ENCODE measurements at places on chromosomes 2 and 18.

- no peak for DNase-seq
Observed at GRCh38 chr2:38460313-38460712, 83.2 kb upstream of the ATL2 start.

- DNase-seq = peak; percentile 21
Observed at GRCh38 chr2:229342376-229342775, 71.3 kb upstream of the PID1 start.

GRCh38 chr2:241344925-241345651 lies 11.0 kb upstream of the FARP2 start:
- no peak for DNase-seq

GRCh38 chr2:55530539-55531081 lies 11.1 kb downstream of the CFAP36 start:
- no peak for DNase-seq

GRCh38 chr18:69400253-69400975 lies at the start of gene DOK6:
Gene DOK6, plus strand, starts transcription at chr18:69400888.
- DNase-seq = no peak

GRCh38 chr2:180662521-180662920 lies 317.9 kb upstream of the UBE2E3 start:
- no peak for DNase-seq

GRCh38 chr2:101160454-101160853 lies 9.3 kb upstream of the TBC1D8 start:
- DNase-seq = no peak

- DNase-seq = no peak
Observed at GRCh38 chr2:24899361-24899910, 20.6 kb downstream of the ADCY3 start.

- peak; percentile 80 for DNase-seq
Observed at GRCh38 chr18:49015886-49016647, 65.3 kb upstream of the SMAD7 start.

GRCh38 chr2:36376319-36376765 lies 20.8 kb downstream of the CRIM1 start:
- DNase-seq = no peak

DNA sequence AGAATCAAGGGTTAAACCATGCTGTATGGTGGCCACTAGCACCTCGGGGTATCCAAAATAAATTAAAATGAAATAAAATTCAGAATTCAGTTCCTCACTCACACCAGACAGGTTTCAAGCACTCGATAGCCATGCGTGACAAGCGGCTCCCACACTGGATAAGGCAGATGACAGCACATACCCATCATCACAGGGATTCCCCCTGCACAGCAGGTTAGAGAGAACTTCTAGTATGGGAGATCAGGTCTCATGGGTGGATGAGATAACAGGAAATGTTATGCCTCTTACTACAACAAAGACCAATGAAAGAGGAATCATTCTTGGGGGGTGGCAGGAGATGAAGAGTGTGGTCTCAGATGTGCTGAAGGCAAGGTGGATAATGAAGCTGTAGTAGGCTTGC lies 121.9 kb upstream of the ACAA2 start:
- peak; percentile 4 for DNase-seq

DNA sequence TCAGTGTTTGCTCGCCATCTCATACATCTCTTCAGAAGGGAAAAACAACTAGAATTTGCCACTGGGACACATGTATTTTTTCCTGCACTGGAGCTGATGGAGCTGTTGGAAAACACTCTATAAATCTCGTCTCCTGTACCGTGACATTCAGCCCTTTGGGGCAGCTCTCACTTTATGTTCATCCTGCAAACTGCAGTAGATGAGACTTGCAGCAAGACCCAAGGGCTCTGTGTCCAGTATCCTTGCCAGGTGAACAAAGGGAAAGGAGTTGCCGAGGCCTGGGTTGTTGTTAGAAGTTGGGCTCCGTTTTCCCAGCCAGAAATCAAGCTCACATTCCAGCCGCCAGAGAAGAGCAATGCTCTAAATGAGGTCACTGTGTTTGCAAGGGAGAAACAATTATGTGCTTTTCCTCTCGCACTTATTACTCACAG lies 285.1 kb downstream of the SLC4A3 start:
- DNase-seq = no peak

- DNase-seq = no peak
Observed at GRCh38 chr2:119414894-119415293, 16.8 kb upstream of the TMEM37 start.

DNA sequence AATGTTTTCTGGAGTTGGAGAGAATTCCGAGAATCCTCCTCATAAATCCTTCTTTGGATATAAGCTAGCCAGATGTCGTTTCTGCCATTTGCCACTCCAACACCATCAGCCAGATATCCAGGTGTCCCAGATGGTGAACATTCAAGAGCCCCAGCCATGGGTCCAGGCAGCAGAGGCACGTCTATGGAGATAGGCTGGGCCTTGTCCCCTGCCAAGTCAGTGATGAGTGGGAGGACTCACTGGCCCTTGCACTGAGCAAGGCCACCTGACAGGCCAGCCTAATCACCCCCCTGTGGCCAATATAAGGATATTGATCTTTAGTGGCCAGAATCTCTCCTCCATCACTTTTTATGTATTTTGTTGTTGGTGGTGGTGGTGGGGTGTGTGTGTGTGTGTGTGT lies 28.0 kb downstream of the ARID5A start:
- no peak for DNase-seq

DNA sequence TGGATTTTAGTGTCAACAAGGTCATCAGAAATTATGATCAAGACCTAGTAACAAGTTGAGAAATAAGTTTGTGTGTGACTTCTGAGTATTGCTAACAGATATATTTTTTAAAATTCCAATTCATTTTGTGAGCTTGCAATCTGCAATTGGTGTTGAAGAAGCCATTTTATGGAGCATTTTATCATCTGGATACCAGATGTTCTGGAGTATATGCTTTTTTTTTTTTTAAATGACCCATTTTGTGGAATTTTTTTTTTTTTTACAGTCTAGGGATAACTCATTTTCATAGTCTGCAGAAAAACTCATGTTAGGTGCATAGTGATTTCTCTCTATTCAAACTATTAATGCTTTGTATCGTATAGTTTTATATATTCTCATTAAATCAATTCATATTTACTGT lies 12.6 kb downstream of the QPCT start:
- no peak for DNase-seq

- no peak for DNase-seq
Observed at GRCh38 chr2:186103276-186103675, 364.7 kb downstream of the FSIP2 start.

- no peak for DNase-seq
Observed at GRCh38 chr2:120635146-120635545, 100.5 kb upstream of the GLI2 start.

GRCh38 chr18:23934252-23934651 lies 80.3 kb upstream of the TTC39C start:
- no peak for DNase-seq

DNA sequence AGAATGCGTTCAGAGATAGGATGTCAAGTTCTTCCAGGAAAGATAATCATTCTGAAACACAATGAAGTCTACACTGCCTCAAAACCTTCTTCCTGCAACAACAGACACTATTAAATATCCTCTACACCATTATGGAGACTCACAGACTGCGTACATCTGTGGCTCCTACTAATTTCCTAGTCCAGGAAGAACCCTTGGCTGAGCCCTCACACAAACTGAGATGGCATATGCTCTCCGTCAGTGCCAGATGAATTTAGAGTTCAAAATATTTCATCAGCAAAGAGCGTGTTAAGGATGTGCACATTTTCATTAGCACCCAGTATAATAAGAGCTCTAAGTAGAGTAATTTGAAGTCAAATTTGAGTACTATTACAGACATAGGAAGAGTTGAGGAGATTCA lies 117.2 kb downstream of the TCF4 start:
- DNase-seq = no peak

DNA sequence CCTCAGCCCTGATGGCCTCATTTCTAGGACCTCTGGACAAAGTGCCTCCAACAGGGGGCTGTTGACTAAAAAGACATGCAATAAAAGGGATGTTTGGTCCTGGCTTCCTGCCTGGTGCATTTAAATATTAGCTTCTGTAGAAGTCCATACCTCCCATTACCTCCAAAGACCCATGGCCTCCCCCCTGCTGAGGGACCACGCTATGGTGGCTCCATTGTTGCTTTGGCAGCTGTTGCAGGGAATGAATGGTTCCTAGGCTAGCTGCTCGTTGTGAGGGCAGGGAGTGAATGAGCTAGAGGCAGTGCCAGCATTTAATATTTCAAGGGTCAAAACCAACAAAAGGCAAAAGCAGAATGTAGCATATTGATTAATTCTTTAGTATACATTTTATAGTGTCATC lies 285.9 kb downstream of the SLC8A1 start:
- no peak for DNase-seq

GRCh38 chr2:168577885-168578284 lies 121.8 kb downstream of the CERS6 start:
- DNase-seq = no peak

DNA sequence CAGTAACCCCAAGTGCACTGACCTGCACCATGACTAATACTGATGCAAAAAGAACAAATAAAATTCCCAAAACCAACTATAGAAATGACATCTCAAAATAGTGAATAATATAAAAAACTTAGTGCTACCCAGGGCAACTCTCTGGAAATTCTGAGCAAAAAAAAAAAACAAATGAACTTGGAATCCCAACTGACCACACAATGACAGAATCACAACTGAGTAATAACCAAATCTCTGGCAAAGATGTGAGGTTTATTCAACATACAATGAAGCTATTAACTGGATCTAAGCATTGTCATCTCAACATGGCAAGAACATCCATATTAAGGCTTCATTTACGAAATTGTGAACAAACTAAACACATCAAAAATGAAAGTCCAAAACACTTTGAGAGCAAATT lies 22.7 kb downstream of the EXOC6B start:
- no peak for DNase-seq

- peak; percentile 56 for DNase-seq
Observed at GRCh38 chr2:151297882-151298281, 8.4 kb upstream of the NMI start.

DNA sequence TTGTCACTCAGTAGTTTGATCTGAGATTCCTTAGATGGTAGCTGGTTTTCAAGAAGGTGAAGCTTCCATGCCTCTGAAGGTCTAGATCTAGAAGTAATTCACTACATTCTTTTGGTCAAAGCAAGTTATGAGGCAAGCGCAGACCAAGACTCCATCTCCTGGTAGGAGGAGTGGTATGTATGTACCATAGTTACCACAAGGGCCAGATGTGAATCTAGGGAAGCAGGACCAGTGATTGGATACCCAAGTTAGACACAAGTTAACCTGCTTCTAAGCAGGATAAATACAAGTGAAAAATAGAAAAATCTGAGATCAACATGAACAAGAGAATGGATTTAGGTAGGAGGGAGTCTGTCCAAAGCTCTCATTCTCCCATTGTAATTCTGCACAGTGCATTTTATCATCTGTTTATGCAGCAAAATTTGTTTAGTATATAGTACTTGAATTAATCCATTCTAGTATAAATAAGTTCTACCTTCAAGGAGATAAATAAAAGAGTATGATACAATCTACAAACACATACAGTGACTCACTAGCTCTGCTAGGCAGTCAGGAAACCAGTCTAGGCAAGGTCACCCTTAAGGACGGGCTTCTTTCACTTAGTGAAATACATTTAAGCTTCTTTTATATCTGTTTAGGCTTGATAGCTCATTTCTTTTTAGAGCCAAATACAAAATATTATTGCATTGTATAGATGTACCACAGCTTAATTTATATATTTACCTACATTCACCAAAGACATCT lies 14.2 kb upstream of the DOCK10 start:
- DNase-seq = no peak

DNA sequence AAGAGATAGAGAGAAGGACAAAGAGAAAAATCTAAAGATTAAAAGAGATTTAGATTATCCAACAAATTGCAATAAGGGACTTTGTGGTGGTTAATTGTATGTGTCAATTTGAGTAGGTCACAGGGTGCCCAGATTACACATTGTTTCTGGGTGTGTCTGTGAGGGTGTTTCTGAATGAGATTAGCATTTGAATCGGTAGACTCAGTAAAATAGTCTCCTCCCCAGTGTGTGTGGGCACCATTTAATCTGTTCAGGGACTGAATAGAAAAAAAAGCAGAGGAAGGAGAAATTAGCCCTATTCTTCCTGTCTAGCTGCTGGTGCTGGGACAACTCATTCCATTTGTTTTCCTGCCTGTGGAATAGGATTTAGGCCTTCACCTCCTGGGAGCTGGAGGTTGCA lies 339.8 kb upstream of the EPHA4 start:
- no peak for DNase-seq

DNA sequence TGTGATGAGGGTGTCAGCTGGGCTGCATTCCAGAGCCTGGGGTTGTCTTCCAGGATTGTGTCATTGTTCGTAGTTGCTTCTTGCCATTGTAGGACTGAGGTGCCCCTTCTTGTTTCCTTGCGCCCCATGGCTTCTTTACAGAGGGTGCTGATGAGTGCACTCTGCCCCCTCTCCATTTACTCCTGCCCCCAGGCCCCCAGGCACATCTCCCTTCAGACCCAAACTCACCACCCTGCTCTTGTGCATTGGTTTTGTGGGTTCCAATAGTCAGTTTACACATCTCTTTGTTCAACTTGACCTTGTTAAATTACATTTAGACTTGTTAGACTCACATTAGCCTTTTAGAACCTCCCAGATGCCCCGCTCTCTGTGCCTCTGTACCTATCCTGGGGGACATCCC lies 33.1 kb downstream of the HJURP start:
- DNase-seq = no peak

GRCh38 chr2:10087360-10087759 lies 7.1 kb upstream of the CYS1 start:
- DNase-seq = no peak

- DNase-seq = no peak
Observed at GRCh38 chr2:168062936-168063335, 184.5 kb downstream of the STK39 start.

DNA sequence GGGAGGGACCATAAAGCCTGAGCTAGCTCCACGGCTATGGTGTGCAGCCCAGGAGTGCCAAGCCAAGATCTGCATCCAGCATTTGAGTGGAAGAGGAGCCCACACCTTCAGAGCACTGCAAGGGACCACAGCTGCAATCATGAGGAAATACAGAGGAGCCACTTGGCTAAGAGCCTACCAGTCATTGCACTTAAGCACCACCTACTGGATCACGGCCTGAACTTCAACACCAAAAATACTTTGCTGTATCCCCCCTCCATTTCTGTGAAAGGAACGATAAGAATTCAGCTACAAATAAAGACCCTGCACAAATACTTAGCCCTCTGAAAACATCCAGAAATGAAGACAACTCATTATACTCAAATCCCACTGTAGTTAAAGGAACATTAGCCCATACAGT lies 545.3 kb downstream of the TSN start:
- no peak for DNase-seq

- no peak for DNase-seq
Observed at GRCh38 chr2:176931588-176932563, 280.7 kb upstream of the HNRNPA3 start.

DNA sequence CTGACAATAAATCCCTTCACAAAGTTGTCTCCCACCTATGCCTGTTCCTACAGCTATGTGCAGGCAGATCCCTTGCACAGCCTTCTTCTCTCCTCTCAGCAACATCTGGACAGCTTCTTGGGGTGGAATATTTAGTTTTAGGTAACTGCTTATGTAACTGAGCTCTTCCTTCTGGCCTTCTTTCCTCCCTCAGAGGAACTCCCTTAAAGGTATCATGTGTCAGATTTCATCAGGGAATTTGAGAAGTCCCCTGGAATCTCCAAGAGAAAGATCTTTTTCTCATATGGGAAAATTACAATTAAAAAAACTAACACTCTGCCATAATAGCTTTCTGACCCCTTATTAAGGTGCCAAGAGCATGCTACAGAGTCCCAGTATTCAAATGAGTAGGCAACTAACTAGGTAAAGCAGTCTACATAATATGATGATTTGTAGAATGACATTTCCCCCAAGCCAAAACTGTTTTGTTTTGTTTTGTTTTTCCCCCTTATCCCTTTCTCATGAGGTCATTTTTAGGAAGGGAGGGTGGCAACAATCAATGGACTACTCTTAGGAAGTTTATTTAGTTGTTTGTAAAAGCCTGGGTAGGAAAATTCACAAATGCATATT lies 2.4 kb downstream of the TMEM200C start:
- peak; percentile 23 for DNase-seq
